ENCODE measurements at places on chromosomes 4 and X.

DNA sequence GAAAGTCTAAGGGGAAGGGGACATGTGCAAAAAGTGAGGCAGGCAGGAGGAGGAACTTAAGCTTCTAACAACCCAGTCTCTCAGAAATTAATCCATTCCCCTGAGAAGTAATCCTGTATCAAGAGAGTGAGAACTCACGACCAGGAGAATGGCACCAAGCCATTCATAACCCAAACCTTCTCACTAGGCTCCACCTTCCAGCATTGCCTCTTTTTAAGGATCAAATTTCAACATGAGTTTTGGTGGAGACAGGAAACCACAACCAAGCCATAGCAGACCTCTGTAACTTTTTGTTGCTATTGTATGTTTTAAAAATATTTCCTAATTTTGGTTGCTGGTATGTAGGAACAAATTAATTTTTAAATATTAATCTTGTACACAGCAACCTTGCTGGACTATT, 32.8 kb downstream of the PASD1 start:
- no peak for DNase-seq

DNA sequence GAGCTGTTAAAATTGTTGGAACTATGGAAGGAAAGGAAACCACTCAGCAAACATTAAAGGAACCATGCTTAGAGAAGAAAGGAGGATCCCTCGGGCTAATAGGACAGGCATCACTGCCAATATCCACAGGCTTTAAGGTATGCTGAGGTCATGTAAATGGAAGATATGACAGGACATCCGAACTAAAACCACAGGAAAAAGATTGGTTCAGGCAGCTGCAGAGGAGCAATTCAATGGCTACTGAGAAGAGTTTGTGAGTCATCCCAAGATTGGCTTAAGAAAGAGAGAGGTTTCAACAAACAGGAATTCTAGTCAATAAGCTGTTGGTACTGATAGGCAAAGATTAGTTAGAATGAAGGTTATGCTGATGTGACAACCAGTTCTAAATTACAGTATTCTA, 106.4 kb upstream of the FAM241A start:
- DNase-seq, result no peak

- no peak for DNase-seq
These were observed 12.4 kb upstream of the PJA1 start for GRCh38 chrX:69177511-69178162.

DNA sequence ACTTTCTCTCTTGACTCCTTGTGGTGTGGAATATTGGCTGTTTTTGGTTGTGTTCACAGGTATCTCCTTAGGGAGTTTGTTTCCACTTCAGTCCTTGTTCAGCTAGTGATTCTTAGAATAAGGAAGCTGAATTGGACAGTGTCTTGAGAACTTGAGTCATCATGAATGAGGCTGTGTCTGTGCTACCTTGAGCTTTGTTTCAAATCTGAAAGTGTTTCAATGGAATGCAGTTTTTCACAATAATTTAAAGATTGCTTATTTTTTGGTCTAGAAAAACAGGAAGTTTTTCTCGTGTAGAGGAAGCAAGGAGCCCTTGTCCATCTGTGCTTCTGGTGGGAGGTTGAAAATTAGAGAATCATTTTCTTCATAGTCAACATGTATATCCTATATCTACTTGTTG, 76.5 kb downstream of the ZNF518B start:
- DNase-seq, result peak; percentile 15

- peak; percentile 36 for DNase-seq
These were observed 546 bp downstream of the ZRSR2 start for GRCh38 chrX:15790769-15791290.

- DNase-seq, result no peak
These were observed 85.2 kb downstream of the SLC16A2 start for GRCh38 chrX:74506317-74507115.

- no peak for DNase-seq
These were observed 16.7 kb downstream of the DGKQ start for GRCh38 chr4:956531-957230.

GRCh38 chr4:21885241-21885640, 63.3 kb downstream of the KCNIP4 start:
- no peak for DNase-seq

GRCh38 chrX:46262304-46262703, 282.9 kb downstream of the ZNF674 start:
- DNase-seq, result no peak

DNA sequence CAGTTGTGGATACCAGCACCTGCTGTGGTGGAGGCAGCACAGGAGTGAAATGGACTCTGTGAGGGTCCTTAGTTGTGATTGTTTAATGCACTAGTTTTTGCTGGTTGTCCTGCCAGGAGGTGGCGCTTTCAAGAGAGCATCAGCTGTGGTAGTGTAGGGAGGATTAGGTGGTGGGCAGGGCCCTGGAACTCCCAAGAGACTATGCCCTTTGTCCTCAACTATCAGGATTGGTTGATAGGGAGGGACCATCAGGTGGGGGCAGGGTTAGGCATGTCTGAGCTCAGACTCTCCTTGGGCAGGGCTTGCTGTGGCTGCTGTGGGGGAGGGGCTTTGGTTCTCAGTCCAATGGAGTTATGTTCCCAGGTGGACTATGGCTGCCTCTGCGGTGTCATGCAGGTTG, 121.9 kb downstream of the RRAGB start:
- DNase-seq, result no peak

GRCh38 chrX:7788334-7788733, 54.6 kb upstream of the VCX start:
- no peak for DNase-seq

DNA sequence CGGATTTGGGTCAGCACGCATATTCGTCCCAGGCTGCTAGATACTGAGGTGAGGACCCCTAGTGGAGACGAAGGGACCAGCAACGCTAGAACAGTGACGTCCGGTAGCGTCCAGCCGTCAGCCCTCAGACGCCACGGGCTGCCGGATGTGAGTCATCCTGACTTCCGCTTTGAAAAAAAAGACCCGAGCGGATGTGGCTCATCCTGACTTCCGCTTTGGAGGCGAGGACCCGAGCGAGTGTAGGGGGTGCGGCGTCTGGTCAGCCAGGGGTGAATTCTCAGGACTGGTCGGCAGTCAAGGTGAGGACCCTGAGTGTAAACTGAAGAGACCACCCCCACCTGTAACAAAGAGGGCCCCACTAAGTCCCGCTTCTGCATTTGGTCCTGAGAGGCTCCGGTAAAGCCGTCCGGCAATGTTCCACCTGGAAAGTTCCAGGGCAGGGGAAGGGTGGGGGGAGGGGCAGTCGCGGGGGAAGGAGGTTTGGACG, at the start of gene MAGEB2:
TSS of gene MAGEB2 (plus strand) at position 207 of the 487 bp plus-strand sequence. CDS start 3,018 bp downstream, outside the sequence.
- DNase-seq, result no peak

Data from suppressor macrophage treated with lipopolysaccharide for 4 hours (primary cell).